ENCODE measurements at places on chromosomes 5 and 9.

DNA sequence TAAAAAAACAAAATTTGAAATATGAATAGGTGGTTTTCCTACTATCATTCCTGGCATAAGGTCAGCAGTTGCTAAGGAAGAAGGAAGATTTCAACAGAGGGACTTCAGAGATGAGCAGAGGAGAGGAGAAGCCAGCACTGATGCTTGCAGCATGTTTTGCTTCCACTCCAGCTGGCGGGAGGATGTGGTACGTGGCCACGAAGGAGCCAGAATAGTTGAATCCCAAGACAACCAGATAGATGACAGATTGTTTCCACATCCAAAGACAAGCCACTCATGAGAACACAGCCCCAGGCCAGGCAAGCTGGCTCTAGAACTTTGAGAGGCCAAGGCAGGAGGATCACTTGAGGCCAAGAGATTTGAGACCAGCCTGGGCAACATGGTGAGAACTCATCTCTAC is 15.1 kb downstream of the TIMD4 start:
- DNase-seq = no peak

GRCh38 chr5:5710471-5710870 is 288.0 kb downstream of the ICE1 start:
- DNase-seq = no peak

GRCh38 chr5:149618581-149619248 is 37.4 kb downstream of the ARHGEF37 start:
- peak; percentile 50 for DNase-seq

- no peak for DNase-seq
Measured at GRCh38 chr5:79225026-79225425, 10.9 kb upstream of the JMY start.

DNA sequence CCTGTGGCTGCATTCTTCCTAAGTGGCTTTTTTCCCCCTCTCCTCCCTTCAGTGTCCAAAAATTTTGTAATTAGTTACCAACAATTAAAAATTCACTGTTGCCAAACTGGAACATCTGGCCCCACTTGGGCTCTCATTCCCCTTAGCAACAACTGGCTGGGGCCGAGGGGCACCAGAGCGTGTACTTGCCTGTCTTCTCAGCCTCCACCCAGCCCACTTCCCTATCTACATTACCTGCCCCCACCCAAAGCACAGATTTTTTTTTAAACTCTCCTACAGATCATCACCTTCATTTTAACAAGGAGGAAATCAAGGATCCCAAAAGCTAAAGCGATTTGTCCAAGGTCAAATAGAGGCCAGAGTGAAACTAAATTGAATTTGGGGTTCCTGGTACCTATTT is 278.8 kb downstream of the EBF1 start:
- DNase-seq = no peak

DNA sequence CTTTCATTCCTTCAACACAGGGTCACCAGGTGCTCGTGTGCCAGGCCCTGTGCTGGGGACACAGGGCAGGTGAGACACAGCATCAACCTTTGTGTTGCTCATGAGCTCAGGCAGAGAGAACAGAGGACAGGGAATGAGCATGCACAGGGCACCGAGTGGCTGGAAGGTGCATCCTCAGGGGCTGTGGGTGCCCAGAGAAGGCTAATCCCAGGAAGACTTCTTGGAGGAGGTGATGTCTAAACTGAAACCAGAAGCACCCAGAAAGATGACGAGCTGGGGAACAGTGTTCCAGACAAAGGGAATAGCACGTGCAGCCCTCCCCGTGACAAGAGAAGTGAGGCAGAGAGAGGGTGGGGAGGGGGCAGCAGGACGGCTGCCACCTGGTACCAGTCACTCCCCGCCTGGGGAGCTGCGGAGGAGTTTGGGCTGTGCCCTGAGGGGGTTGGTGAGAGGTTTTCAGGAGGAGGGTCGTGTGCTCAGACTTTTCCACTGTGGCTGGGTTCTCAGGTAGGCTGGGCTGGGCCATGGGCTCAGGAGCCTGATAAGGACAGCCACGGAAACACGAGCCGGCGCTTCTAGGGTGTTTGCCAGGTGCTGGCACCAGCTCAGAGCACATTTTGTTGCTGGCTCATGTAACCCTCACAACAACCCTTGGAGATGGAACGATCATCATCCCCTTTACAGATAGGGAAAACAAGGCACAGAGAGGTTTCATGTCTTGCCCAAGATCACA is 46.0 kb downstream of the HMCN2 start:
- DNase-seq = no peak

- no peak for DNase-seq
Measured at GRCh38 chr5:74040811-74041491, 415.0 kb downstream of the ARHGEF28 start.

All from putamen (tissue), 1 donor.